ENCODE measurements at places on chromosomes 4 and X.

- peak; percentile 80 for DNase-seq
Measured at GRCh38 chr4:20773144-20773997, 73.1 kb downstream of the PACRGL start.

DNA sequence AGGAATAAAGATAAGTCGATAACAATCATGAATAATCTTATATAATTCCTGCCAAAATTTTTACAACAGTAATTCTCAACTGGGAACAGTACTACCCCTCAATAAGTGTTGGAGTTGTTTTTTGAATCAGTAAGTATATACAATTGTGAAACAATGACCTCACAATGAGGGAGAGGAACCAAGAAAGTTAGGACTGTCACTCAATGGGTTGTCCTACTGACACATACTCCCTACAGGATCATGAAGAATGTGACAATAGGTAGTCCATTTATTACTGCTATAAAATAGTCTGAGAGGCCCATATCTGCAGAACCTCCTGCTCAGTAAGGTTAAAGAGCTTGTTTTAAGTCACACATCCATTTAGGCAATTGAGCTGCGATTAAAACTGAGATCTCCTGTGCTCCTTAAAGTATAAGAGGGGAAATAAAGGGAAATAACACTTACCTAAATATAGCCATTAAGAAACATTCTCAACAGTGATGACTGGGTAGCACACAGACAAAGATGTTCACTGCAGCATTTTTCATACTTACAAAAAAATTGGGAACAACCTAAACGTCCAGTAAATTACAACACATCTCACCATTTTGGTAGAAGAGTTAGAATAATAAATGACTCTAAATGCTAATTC, 26.2 kb downstream of the FBXW7 start:
- DNase-seq = no peak

DNA sequence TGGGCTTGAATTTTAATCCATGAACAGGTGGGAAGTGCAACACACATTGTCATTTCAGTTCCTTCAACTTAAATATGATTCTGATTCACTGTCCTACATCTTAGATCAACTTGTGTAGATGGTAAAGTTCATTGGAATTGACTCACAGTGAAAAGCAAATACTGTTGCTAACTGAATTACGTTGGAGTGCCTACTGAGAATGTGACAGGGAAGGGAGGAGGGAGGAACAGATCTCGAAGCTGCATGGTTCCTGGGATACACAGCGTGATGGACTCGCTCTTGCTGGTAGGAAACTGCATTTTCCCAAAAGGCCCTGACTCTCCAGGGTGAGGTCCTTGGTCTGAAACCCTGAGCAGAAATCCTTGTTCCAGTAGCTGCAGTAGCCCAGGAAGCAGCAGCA, 284.2 kb downstream of the USP46 start:
- no peak for DNase-seq

- DNase-seq = peak; percentile 92
Measured at GRCh38 chr4:101232074-101232776, 115.1 kb downstream of the PPP3CA start.

- peak; percentile 33 for DNase-seq
Measured at GRCh38 chrX:18424482-18425198, 768 bp upstream of the CDKL5 start.

- no peak for DNase-seq
Measured at GRCh38 chrX:33272986-33273385, 61.6 kb upstream of the DMD start.

Measured in cardiac fibroblast (primary cell).